H1 (cell line): ENCODE measurements at places on chromosomes 1 and 21.

GRCh38 chr1:151849126-151849525 is 4.4 kb downstream of the THEM5 start:
- DNase-seq = no peak
- H3K27ac ChIP-seq = no peak overlapping the region
- no peaks in the 10 kb centered on the region for H3K36me3 ChIP-seq
- H3K4me1 ChIP-seq = peaks cover 6% of the 10 kb centered on the region
- no peak overlapping the region for H3K4me3 ChIP-seq

GRCh38 chr1:110408488-110408887 is 994 bp upstream of the LAMTOR5 start:
- no peak for DNase-seq
- H3K4me1 ChIP-seq = no peaks in the 10 kb centered on the region; the same call in 1 of the 2 replicates
- H3K27ac ChIP-seq = no peak overlapping the region

DNA sequence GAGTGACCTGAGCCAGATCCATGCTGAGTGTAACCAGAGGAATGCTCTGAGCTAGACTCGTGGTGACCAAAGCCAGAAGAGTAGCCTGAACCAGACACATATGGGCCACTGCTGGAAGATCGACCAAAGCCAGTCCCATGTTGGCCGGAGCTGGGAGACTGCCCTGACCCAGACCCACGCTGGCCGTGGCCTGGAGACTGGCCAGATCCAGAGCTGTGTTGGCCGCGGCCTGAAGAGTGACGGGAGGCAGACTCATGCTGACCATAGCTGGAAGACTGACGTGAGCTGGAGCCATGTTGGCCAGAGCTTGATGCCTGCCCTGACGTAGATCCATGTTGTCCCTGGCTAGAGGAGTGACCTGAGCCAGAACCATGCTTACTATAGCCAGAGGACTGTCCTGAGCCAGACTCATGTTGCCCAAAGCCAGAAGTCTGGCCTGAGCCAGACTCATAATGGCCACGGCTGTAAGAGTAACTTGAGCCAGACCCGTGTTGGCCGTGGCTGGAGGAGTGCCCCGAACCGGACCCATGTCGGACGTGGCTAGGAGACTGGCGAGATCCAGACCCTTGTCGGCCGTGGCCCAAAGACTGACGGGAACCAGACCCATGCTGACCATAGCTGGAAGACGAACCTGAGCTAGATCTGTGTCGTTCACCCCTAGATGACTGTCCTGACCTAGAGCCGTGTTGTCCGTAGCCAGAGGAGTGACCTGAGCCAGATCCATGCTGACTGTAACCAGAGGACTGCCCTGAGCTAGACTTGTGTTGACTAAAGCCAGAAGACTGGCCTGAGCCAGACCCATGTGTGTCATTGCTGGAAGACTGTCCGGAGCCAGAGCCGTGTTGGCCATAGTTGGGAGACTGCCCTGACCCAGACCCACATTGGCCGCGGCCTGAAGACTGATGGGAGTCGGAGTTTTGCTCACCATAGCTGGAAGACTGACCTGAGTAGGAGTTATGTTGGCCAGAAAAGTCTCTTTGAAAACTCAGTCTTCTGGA is 3.5 kb downstream of the HRNR start:
- H3K27ac ChIP-seq = no peak overlapping the region
- no peak for DNase-seq
- H3K4me1 ChIP-seq = no peaks in the 10 kb centered on the region
- H3K36me3 ChIP-seq = no peaks in the 10 kb centered on the region

- H3K27me3 ChIP-seq = no peaks in the 10 kb centered on the region; the same call in 1 of the 2 replicates
- H3K4me1 ChIP-seq = no peaks in the 10 kb centered on the region
- no peak for DNase-seq
These were observed 6.3 kb downstream of the EXTL1 start for GRCh38 chr1:26027716-26028489.

DNA sequence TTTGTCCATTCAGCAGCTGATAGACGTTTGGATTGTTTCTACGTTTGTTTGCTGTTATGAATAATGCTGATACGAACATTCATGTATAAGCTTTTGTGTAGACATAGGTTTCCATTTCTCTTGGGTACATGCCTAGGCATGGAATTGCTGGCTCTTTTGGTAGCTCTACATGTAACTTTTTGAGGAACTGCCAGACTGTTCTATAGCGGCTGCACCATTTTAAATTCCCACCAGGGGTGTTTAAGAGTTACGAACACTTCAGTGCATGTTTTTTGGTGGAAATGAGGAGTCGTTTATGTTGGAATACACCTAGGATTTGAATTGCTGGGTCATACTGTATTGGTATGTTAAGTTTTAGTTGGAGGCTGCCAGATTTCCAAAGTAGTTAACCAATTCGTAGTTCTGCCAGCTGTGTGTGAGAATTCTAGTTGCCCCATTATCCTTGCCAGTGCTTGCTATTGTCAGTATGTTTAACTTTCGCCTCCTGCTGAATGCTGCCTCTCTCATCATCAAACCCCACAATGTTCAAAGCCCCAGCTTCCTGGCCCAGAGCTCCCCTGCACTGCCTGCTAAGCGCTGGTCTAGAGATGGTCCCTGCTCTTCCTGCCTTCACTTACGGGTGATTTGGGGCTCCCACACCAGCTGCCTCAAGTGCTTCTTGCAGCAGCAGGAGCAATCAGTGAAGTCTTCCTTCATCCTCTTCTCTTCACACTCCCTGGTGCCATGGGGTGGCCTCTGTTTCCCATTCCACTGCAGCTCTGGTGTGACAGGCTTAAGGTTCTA is 81.0 kb downstream of the MAN1C1 start:
- H3K27ac ChIP-seq = no peak overlapping the region
- no peaks in the 10 kb centered on the region for H3K27me3 ChIP-seq
- no peaks in the 10 kb centered on the region for H3K36me3 ChIP-seq
- DNase-seq = no peak

DNA sequence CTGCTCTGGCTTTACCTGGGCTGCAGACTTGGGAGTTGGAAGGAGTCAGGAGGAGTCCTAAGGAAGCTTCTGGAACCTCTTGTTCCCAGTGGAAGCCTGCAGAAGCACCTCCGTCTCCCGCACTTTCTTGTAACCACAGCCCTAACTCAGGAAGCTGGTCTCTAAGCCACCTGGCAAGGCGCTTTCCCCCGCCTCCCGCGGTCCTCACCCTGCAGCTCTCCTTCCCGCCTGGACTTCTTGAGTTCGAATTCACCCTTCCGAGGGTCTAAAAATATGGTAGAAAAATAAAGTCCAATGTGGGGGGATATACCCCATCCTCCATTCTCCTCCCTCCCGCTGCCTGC is 15.1 kb downstream of the PAX7 start:
- no peak overlapping the region for H3K27ac ChIP-seq
- no peaks in the 10 kb centered on the region for H3K36me3 ChIP-seq
- peaks cover 96% of the 10 kb centered on the region for H3K27me3 ChIP-seq
- DNase-seq = no peak

DNA sequence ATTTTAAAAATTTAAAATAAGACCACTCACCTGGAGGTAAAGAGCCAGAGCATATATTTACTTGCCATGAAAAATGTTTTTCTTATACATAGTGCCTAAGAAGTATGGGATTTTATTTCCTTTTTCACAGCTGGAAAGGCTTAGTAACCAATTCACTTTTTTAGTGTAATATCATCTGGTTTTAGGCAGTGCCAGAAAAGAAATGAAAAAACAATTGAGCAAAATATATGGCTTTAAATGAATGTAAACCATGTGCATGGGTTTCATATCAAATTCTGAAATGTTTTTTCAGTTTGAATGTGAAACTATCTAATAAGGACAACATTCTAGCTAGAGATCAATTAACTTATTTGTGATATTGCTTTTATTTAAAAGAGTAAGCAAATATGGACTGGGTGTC is 672.4 kb upstream of the ADAMTS5 start:
- H3K27ac ChIP-seq = no peak overlapping the region
- no peak for DNase-seq
- no peak overlapping the region for H3K4me3 ChIP-seq
- H3K27me3 ChIP-seq = no peaks in the 10 kb centered on the region
- H3K4me1 ChIP-seq = no peaks in the 10 kb centered on the region
